GM13977 (cell line): ENCODE measurements at places on chromosomes 2 and 18.

DNA sequence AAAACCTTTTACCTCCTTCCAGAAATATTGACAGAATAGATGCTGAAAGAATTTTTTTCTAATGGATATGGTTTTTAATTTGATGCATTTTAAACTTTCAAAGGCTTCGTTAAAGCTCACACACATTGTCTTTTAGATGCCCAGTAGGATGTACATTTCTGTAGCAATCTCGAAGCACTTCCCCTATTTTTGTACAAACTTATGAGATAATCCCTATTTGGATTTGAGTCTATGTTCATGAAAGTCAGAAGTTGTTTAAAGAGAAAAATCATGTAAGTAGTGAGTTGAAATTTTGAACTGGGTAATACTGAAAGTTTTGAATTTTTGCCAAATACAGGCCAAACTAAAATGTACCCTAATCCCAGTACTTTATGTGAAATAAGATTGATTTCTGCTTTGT is 38.1 kb upstream of the MMADHC start:
- DNase-seq, result no peak

DNA sequence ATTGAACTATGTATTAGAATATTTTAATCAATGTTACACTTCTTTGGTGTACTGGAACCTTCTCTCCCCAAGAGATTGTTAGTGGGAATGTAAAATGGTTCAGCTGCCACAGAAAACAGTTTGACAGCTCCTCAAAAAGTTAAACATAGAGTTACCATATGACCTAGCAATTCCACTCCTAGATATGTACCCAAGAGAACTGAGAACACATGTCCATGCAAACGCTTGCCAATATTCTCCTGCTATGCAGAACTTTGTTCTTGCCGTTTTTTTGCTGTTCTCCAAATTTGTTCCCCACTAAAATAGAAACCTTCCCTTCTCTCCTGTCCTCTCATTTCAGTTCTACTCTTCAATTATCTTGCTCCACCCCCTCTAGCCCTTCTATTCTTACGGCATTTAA is 87.6 kb downstream of the PTPN2 start:
- DNase-seq, result no peak

GRCh38 chr18:37305066-37305465 is 260.5 kb downstream of the CELF4 start:
- no peak for DNase-seq

DNA sequence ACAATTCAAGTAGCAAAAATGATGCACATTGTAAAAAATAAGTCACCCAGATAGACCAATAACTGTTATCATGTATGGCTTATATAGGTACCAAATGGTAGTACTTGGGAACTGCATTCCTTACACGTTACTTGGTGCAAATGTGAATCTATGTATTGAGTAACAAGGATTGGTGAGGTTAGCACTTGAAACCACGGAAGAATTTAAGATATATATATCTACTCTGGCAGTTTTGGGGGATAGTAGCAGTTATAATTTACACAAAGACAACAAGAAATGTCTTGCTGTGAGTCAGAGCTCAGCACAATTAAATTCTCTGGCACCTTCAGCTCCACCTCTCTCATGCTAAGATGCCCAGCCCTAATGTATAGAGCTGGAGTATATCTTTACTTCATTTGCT is 359.4 kb upstream of the RAB12 start:
- DNase-seq, result no peak

DNA sequence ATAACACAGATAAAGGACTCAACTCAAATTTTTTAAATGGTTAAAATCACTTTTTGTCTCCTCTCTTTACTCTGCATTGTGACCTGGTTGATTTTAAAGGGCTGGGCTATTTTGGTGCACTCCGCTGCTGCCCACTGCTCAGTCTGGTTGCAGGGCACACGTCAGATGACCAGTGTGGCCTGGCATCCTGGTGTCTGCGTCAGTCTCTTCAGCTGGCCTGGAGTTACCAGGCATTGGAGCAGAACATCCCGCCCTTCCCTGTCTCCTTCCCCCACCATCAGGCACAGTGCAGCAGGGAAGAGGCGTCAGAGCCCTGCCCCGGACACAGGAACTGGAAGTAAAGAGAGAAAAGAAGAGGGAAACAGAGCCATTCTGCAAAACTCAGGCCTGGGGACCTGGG is 8.9 kb downstream of the C1QL2 start:
- DNase-seq, result no peak

DNA sequence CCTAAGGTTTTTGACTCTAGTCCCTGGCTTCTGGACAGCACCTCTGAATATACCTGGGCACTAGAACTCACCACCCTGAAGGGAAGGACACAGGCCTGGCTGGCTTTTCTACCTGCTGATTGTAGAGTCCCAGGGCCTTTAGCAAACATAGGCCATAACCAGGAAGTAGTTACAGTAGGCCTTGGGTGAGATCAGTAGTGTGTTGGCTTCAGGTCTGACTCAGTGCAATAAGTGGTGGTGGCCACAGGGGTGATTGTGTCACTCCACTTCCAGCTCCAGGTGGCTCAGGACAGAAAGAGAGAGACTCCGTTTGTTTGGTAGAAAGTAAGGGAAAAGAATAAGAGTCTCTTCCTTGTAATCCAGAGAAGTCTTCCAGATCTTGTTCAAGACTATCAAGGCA is 101.7 kb upstream of the LGALSL start:
- DNase-seq, result no peak

- DNase-seq, result peak; percentile 44
These were observed 1.6 kb downstream of the TSHZ1 start for GRCh38 chr18:75211953-75212750.

DNA sequence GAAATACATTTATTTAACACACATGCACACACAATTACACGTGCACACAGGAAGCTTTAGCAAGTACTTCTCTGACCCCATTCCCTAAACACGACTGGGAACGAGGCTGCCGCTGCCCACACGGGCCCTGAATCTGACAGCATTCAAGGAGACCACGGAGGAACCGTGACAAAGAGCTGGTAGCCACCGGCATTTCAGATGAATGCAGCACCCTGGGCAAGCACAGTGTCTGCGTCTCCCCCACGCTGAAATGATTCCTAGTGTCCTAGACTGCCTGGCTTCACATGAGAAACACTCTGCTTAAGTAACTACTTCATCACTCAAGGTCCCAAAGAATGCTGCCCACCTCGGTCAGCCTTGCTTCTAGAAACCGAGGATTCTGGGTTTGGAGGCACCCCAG is 95.0 kb downstream of the HDAC4 start:
- DNase-seq, result no peak

DNA sequence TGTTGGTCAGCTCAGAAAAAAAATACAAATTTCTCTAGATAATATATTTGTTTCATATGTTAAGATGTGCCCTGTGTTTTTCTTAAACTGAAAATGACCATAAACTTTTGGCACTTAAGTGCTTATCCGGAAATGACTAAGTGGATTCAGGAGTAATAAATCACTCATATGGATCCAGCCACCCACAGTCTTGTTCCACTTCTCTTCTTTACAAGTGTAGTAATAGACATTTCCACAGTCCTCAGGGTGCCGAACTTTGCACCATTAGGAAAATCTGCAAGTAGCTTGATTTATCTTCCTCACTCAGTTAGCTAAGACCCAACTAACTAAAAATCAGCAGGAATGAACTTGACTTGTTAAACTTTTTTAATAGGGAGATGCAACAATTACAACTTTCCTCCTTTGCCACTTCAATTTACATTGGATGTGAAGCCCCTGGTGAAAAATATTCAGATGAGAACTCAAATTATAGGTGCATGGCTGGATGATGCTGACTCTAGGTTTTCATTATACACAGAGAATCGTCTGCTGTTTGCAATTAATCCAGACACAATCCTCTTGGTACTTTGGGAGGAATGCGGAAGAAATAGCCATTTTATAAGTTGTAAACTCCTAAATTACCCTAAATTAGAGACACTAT is 322.5 kb downstream of the ARHGAP15 start:
- DNase-seq, result peak; percentile 3

- no peak for DNase-seq
These were observed 30.2 kb downstream of the TRAPPC12 start for GRCh38 chr2:3409627-3410170.

DNA sequence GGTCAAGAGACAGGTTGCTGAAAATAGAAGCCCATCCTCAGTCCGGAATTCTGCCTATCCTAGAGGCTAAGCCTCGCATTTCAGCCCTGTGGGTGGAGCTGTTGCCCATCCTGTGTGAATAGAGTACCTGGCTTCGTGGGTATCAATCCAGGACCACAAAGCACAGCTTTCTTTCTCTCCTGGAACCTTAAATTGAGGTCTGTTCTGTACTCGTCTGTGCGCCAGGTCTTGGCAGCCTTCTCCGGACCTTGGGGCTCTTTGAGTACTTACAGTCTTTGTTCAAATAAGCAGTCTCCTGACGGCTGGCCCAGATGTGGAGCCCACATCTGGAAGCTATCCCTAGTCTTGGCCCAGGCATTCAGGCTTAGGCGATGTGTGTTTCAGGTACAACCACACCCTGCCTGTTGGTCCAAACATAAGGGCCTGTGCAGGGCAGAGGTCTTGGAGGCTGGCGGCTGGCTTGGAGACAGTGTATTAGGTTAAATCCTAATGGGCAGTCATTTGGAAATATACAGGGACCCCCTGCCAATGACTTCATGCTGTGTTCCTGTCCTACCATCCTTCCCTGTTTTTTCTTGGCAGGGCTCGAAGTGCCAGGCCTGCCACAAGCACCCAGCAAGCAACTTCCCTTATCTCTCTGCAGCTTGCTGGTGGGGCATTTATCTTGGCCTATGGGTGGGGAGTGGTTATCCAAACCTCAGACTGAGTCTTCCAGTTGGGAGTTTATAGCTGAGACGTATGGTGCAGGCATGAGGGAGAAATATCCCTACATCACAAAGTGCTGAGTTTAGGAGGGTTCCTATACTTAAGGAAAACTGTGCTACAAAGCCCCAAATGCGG is 294.1 kb downstream of the BCL2 start:
- DNase-seq, result no peak

DNA sequence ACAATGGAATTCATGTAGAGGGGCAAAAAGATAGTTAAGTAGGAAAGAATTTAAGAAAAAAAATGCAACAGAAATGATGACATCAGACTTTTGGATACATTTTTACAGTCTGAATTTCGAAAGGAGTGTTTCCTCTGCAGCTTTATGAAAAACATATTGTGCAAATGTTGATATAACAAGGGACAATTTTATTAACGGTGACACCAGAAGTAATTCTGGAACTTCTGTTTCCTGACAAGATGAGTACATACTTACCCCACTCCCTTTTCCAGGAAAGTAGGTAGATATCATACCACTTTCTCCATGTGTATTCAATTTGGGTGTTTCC is 369.6 kb downstream of the FBXO15 start:
- DNase-seq, result no peak

DNA sequence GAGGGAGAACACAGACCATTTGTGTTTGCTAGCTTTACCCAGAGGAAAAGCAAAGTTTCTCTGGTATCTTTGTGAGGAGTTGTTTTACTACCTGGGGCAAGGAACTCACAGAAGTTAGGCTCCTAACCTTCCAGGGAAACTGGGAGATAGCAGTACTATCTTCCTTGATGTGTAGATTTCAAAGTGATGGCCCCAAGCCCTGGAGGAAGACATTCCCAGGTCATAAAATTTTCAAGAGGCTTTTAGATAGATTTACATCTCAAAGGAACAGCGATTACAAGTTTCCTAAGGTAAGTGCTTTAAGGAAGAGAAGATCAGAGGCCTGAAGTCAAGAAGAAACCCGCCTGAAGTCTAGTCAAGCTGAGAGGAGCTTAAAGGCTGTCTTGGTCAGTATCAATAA is 1187.8 kb upstream of the TMEFF2 start:
- DNase-seq, result no peak

DNA sequence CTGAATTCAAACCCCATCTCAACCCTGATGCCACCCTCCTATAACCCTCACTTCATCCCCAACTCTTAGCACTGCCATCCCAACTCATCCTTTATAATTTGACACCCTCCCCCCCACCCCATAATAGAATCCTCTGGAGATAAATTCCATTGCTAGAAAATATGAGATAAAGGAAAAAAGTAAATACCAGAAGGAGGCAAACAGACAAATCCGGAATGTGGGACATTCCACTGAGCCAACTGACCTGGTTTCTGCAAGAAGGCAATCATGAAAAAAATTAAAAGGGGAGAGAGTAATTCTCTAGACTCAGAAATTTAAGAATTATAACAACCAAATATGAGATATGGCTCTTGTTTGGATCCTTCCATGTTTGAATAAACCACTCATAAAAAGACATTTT is 132.4 kb downstream of the CYP26B1 start:
- DNase-seq, result no peak

- DNase-seq, result no peak
These were observed 286.5 kb downstream of the PRKCE start for GRCh38 chr2:45937990-45938389.

GRCh38 chr2:195468771-195469170 is 188.3 kb upstream of the SLC39A10 start:
- peak; percentile 14 for DNase-seq

DNA sequence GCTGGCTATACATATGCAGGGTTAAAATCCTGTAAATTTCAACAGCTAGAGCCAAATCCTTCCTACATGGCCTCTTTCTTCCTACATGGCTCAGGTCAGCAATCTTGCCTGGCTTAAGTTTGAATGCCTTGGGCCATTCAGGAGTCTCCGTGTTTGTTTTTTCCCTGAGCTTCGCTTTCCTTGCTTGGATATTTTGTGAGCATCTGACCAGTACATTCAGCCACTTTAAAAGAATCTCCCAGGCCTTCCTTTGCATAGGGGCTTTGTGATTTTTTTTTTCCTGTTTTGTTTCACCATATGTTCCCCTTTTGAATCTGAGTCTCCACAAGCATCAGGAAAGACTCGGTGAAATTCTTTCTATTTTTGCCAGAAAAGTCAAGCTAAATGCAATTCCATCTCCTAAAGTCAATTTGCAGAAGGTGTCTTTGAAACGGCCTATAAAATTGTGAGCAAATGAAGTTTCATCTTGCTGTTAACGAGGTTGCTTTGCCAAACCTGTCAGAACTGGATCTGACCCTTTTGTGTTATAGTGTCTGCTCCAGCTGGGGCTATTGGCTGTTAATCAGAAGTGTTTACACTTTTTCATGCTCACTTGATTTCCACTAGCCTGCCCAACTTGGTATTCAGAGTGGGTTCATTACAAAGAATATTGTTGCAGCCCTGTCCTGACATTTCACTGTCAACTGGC is 256.9 kb downstream of the DCC start:
- no peak for DNase-seq

- DNase-seq, result no peak
These were observed 165.1 kb downstream of the RPIA start for GRCh38 chr2:88856409-88857135.

DNA sequence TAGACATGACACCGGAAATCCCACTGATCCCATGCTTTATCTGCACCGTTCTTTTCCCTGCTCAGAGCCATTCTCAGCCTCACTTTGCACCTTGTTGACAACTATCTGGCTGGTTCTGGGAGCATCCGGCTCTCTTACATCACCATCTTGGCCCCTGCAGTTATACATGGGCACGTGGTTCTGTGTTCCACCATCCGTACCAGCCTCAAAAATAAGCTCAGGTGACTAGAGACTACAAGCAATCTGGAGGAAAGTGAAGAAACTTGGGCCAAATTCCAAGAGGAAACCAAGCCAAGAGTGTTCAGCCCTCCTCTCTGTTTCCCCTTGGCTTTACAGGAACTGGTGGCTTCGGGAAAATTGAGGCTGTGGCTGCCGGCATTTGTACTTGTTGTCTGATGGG is 244.6 kb upstream of the ACVR2A start:
- DNase-seq, result no peak

GRCh38 chr2:155035308-155035707 is 336.8 kb downstream of the KCNJ3 start:
- DNase-seq, result no peak
